Omental fat pad (tissue), 4 donors: ENCODE measurements at places on chromosomes 1 and 21. TPM values are rescaled to one million over a fixed set of nuclear protein-coding genes. Genes with fewer than 3 reads are reported as not detected.

TSPEAR gene
- total RNA-seq = not detected

NCF2 gene
- 34.9 TPM for total RNA-seq

EXO1 gene
- 0.63 TPM for total RNA-seq

KCNN3 gene
- 1.0 TPM for total RNA-seq

ZRANB2 gene
- total RNA-seq = 50.3 TPM

CCDC185 gene
- total RNA-seq = not detected

GRCh38 chr1:158931055-158931737 lies at the start of gene PYHIN1:
PYHIN1 (plus strand) TSS chr1:158931552; CDS start chr1:158936911, 5,359 bp downstream.
- no peak for DNase-seq

DNA sequence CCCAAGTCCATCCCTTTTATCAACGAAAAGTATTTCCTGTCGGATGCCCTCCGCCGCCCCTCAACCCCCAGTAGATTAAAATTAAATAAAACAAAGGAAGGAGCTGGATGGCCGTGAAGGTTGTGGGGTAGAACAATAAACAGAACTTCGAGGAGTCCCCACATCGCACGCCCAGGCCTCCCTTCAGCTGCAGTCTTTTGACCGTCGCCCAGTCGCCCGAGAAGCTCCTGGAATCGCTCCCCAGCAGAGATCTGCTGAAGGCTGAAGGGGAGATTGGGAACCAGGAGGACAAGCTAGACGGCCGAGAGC lies 905 bp downstream of the BARHL2 start:
- DNase-seq = no peak

DNA sequence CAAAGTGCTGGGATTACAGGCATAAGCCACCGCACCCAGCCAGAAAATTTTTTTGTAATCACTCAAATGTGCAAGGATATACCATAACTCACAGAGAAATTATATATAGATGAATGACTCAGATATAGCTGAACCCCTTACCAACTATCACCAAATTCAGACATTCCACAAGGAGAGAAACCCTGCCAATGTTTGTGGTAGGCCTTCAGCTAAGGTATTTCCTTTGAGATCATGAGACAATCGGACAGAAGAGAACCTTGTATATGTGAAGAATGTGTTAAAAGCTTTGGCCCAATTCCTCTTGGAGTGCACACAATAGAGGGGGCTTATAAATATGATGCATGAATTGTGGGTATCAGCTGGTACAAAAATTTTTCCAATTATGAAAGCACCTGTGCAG lies 50.7 kb downstream of the ZNF684 start:
- no peak for DNase-seq
